Stimulated activated CD4-positive, alpha-beta T cell treated with anti-CD3 and anti-CD28 coated beads, TNF-alpha, amount 100 ng/mL, for 48 hours (primary cell): ENCODE measurements at places on chromosomes 1 and 21.

GRCh38 chr1:63033211-63033610 is 249.3 kb downstream of the ATG4C start:
- no peak for DNase-seq

GRCh38 chr1:162671664-162672410 is 39.6 kb downstream of the DDR2 start:
- no peak for DNase-seq

GRCh38 chr1:233919786-233920185 is 15.3 kb downstream of the SLC35F3 start:
- no peak for DNase-seq

GRCh38 chr1:235907187-235907896 is 40.6 kb upstream of the LYST start:
- no peak for DNase-seq

DNA sequence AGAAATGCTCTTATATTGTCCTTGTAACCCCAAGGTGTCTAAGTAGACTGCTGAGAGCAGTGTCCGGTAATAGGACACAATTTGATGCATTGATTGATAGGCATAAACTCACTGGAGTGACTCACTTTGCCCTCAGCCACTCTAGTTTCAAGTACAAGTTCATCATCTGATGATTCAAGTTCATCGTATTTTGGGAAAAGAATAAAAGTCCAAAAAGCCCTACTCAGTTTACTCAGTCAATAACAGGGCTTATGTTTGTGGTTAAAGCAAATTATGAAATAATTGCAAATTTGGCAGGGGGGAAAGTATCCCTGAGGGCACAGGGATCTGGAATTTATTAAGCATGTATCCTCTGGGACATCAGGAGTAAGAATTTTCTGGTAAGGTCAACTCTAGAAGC is 7.6 kb upstream of the ATF3 start:
- no peak for DNase-seq

GRCh38 chr1:117147341-117147831 is 25.8 kb upstream of the TRIM45 start:
- DNase-seq: no peak

GRCh38 chr1:71222668-71223067 is 141.8 kb upstream of the ZRANB2 start:
- no peak for DNase-seq

GRCh38 chr1:36440646-36441045 is 9.6 kb downstream of the OSCP1 start:
- DNase-seq: no peak

DNA sequence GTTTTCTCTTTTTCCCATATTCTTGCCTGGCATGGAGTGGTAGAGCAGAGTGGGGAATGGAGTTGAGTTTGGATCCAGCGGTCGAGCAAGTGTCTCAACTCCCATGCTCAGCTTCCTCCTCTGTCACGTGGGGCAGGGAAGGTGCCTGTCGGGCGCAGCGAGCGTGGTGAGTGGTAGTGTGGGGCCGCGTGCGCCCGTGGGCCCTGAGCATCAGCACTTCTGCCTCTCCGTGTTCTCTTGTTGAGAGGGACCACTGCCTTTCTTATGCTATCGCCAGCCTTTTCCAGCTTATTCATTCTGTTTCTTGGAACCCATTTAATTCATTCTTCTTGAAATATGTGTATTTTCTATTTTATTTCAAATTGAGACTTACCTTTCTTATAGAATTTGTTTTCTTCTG is 65.1 kb downstream of the ADARB1 start:
- no peak for DNase-seq

GRCh38 chr1:40986956-40987355 is 7.5 kb downstream of the CTPS1 start:
- DNase-seq: no peak

- no peak for DNase-seq
Measured at GRCh38 chr1:98325646-98326440, 335.7 kb upstream of the SNX7 start.

DNA sequence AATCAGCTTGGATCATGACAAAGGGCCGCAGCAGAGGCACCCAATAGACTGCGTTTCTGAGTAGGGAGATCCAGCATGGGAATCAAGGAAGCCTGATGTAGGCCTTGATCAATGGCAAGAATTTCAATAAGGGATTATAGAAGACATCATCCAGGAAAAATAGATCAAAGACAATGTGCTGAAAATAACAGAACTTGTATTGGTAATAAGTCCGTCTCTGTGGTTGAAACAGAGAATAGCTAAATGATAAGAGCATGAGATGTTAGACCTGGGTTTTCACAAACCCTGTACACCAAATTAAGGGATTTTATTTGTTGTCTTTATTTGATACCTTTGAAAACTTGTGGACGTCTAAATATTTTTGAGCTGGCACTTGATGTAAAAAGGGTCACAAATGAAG is 228.0 kb upstream of the SGIP1 start:
- DNase-seq: no peak
